ENCODE measurements at places on chromosomes 11 and 22.

- DNase-seq, result no peak
Observed at GRCh38 chr11:58965246-58965985, 26.1 kb downstream of the GLYATL1 start.

DNA sequence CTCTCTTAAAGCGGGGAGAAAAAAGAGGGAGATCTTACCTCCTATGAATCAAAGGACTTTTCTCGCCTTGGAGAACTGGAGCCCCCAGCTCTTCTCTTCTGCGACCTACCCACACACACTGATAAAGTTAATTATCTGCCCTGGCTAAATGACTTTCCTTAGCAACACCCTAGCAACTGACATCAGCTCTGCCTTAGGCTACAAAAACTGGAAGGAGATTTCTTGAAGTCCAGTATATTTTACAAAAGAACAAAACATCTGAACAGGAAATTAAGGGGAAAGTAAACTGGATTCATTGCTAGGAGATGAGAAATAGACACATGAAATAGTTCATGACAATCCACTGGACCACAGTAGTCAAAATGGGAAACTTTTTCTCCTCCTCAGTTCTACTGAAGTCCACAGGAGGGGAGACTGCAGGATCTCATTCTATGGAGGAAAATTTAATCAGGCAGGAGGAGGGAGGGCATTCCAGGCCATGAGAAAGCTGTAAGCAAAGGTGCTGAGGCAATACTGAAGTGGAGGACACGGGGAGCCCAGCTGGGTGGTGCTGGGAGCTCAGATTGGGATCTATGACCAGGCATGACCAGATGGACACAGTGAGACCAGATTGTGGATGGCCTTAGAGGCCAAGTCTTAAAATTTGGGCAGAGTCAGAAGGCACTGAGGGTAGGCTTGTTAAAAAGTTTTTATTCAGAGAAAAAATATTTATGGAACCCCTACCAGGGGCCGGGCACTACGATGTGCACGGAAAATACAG, 3.7 kb upstream of the SPON1 start:
- DNase-seq, result no peak

DNA sequence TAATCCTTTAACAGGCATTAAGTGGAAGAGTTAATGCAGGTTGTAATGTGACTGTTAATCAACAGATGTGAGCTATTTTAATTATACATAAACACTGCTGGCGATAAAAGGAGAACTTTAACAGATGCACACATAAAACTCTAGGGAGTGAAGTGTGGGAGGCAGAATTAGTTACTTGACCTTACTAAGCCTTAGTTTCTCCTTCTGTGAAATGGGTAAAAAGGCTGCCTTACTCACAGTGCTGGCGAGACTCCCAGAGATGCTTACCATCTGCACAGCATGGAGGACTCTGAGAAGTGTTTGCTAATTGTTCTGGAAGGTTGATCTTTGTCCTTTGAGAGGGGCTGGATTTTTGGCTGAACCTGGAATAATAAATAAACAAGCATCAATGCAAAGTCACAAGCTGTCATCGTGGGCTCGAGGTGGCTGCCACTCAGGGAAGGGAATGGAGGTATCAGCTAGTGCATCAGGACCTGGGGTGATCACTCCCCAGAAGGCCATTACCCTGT, 58.6 kb upstream of the MPEG1 start:
- DNase-seq, result no peak

DNA sequence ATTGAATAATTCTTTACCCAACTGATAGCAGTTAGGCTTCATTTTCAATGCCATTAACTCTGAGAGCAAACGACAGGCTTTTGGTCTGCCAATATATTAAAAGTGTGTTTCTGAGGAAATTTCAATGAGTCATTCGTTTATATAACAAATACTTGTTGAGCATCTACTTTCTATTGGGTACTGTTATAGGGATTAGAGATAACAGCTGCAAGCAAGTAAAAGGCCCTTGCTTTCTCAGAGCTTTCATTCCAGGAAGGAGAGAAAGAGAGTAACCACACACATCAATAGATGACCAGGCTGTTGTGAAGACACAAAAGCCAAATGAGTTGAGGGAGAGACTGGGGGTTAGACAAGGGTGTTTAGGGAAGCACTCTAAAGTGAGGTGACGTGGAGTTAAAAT, 35.7 kb downstream of the CD44 start:
- DNase-seq, result no peak

DNA sequence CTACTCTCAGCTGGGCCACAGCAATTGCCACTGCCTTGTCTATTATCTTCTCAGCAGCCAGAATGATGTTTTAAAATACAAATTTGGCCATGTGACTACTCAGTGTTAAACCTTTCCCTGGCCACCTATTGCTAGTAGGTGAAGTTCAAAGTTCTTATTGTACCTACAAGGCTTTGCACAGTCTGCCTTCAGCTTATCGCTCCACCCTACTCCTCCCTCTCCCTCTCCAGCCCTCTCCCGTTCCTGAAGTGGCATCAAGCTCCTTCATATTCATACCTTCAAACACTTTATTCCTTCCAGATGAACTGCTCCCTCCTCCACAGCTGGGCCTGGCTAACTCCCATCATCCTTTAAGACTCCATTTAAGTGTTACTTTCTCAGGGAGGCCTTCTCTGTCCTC, 37.3 kb downstream of the OR10A6 start:
- no peak for DNase-seq

- no peak for DNase-seq
Observed at GRCh38 chr11:105226091-105226490, 86.5 kb upstream of the CARD18 start.

DNA sequence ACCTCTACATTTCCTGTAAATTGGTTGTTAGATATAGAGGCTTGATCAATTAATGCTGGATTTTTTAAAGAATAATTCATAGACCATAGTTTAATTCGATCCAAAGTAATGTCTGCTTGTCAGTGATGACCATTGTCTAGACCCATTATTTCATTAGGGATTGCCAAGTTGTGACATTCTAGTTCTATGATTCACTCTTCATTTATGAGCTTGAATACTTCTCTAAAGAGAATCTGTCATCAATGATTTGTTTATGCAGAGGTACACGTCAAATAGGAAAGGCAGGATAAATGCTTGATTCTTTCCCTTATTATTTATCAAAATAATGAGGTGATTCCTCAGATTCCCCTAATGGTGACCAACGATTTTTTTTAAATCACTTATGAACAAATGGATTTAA, 24.0 kb upstream of the ROBO3 start:
- no peak for DNase-seq

Data from activated naive CD4-positive, alpha-beta T cell (primary cell).